ENCODE measurements at places on chromosomes 16 and 17.

DNA sequence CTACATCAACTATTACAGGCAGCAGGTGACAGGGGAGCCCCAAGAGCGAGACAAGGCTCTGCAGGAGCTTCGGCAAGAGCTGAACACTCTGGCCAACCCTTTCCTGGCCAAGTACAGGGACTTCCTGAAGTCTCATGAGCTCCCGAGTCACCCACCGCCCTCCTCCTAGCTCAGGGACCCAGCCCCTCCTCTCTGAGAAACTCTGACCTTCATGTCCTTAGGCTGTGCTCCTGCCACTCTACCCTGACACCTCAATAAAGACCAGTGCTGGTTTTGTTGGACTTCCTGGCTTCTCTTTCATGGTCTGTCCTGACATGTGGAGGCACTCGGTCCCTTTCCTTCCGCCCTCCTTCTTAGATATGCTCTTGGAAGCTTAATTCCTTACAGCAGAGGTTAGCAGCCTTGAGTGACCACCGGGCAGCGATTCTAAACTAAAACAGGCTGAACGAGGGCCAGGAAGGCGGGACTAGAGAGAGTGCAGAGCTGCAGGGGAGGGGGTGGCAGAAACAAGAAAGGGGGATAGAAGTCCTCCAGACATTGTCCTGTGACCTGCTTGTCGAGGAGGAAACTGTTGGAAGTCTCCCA lies 915 bp downstream of the AHSP start:
- DNase-seq: no peak

DNA sequence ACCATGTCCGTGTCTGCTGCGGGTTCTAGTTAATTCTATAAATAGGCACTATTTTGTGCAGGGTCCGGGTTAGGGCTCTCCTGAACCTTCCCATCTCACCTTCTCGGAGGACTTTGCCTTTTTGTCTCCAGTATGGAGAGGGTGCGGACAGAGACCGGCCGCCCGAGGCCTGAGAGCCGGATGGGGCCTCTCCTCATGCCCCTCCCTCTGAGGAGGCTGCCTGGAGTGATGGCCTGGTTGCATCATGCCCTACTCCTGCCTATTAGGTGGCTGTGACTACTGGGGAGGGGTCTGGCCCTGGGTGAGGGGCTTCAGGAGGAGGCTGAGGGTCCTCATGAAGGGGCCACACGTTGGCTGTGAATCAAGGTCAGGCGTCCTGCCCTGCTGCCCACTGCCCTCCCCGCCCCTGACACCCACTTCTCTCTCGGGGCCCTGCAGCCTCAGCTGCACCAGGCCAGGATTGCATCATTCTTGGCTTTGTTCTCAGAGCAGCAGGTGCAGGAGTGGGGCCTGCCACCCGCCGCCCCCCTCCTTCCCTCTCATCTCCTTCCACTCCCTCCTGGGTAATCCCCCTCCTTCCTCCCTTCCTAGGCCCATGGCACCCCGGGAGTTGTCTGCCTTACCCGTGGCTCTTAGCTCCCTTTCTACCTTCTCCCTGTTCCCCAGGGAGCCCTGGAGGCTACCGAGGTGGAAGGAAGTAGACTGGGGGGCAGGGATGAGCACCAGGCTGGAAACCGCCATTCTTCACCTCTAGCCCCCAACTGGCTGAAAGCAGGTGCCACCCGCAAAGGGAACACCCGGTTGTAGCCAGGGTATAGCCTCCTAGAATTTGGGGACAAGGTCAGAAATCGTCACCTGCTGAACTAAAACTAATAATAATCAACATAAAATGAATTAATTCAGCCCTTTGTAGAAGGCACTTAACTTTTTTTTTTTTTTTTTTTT lies 12.7 kb upstream of the ARHGAP23 start:
- DNase-seq: no peak

GRCh38 chr17:68514831-68515635 lies 2.8 kb downstream of the PRKAR1A start:
- no peak for DNase-seq

GRCh38 chr16:28182183-28182582 lies 29.6 kb downstream of the XPO6 start:
- no peak for DNase-seq

DNA sequence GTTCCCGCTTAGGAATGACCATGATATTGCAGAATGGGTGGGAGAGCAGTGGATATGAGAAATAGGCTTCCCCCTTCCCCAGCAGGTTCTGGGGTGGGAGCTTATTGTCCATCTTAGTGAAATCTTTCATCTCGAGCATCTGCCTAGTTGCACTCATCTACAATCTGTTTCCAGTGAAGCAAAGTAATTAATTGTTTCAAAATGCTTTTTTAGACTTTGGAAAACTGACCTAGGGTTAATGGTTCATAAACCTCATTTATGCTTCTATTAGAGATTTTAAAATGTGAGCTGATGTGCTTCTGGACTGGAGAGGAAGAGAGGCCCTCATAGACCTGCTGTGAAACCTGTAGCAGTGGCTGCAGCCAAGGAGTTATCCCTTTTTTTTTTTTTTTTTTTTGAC lies 247.7 kb upstream of the XYLT1 start:
- no peak for DNase-seq

- DNase-seq: no peak
These were observed 97.6 kb upstream of the HLF start for GRCh38 chr17:55167024-55167725.

DNA sequence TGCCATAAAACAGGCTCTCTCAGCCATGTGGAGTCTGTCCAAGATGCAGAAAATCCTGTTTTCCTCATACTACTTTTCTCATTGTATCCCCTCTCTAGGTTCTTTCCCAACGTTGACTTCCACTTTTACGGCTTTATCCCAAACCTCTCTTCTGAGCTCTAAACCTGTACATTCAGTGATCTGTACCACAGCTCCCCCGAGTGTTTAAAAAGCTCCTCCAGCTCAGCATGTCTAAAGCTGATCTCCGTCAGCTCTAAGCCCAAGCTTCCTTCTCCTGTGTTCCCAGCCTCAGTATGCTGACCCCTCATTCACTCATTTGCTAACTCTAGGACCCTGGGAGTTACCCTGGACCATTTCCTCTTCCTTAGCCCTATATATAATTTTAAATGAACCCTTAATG lies 144.6 kb downstream of the DNAH9 start:
- no peak for DNase-seq

DNA sequence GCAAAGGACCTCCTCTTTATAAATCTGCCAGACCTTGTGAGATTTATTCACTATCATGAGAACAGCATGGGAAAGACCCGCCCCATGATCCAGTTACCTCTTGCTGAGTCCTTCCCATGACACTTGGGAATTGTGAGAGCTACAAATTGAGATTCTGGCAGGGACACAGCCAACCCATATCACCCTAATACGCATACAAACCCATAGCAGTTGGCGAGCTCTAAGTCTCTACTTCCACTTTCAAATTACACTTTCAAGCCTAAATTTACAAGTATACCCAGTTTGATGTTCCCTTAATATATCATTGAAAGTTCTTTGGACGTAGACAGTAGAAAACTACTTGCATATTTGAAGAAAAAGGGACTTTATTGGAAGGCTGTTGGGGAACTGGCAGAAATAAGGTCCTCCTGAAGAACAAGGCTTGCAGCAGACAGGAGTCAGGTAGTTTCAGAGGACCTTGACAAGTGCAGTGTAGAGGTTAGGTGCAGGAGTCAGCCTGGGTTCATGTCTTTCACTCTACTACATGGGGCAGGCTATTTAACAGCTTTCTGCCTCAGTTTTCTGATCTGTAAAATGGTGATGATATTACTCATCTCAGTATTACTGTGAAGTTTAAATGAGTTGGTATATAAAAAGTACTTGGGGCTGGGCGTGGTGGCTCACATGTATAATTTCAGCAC lies 107.9 kb upstream of the EEF2KMT start:
- DNase-seq: no peak

- DNase-seq: no peak
These were observed 20.7 kb upstream of the CSNK1D start for GRCh38 chr17:82294064-82294773.

DNA sequence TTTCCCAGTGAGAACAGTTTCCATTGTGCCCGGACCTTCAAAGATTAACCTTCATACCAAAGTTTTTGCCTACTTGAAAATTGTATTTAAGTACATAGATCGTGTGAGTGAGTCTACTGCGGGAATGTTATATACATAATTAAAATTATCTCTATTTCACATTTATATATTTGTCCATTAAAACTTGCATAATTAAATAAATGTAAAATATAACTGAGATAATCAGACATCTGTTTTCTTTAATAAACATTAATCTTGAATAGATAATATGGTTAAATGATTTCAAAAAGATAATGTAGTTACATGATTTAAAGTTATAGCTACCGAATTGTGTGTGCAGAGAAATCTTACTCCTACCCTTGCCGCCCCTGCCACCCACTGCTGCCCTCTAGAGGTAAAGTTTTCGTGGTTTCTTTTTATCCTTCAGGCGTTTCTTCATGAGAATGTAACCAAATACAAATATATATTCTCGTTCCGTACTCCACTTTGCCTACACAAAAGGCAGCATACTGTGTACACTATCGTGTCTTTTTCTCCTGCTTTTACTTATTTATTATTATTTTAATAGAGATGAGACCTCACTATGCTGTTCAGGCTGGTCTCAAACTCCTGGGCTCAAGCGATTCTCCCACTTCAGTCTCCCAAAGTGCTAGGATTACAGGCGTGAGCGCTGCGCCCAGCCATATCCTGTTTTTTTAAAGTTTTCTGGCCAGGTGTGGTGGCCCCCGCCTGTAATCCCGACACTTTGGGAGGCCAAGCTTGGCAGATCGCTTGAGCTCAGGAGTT lies 35.6 kb downstream of the RPA1 start:
- no peak for DNase-seq

- DNase-seq: no peak
These were observed 60.5 kb downstream of the NFAT5 start for GRCh38 chr16:69626256-69626655.

DNA sequence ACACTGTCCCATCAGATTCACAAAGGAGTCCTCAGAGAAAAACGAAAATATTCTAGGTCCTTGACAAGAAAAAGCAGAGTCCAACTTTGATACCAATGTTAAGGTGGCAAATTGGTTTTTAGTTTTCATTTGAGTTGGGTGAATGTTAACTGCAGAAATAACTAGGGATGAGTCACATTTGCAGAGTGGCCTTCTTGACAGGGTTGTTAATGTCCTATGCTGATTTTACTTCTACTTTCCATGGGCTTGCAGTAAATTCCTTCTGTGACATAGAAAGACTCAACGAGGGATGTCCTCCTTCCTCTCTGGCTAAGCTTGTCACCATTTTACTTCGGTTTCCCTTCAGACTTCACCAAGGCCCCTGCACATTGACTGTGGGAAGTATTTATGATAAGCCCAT lies 47.2 kb upstream of the ICAM2 start:
- DNase-seq: no peak

- no peak for DNase-seq
These were observed 22.1 kb upstream of the ADAM11 start for GRCh38 chr17:44736551-44737240.

GRCh38 chr16:83722456-83723183 lies 85.2 kb upstream of the HSBP1 start:
- no peak for DNase-seq

DNA sequence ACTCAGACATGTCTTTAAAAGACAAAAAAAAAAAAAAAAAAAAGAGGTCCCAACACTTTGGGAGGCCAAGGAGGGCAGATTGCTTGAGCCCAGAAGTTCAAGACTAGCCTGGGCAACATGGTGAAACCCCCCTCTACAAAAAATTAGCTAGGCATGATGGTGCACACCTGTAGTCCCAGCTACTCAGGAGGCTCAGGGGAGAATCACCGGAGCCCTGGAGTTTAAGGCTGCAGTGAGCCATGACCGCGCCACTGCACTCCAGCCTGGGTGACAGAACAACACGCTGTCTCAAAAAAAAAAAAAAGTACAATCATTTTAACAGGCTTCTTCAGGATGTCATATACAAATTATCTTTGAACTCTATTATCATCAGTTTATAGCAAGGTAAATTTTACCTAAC lies 22.0 kb downstream of the C16orf87 start:
- DNase-seq: no peak

- no peak for DNase-seq
These were observed 46.9 kb downstream of the IRX6 start for GRCh38 chr16:55370762-55371482.

GRCh38 chr17:42833767-42834422 lies 698 bp downstream of the PSME3 start:
- no peak for DNase-seq

All from stimulated activated CD8-positive, alpha-beta memory T cell treated with anti-CD3 and anti-CD28 coated beads, Interleukin-7, amount 100 ng/mL, for 48 hours (primary cell).